Iris pigment epithelial cell (primary cell): ENCODE measurements at places on chromosomes 1 and 21.

DNA sequence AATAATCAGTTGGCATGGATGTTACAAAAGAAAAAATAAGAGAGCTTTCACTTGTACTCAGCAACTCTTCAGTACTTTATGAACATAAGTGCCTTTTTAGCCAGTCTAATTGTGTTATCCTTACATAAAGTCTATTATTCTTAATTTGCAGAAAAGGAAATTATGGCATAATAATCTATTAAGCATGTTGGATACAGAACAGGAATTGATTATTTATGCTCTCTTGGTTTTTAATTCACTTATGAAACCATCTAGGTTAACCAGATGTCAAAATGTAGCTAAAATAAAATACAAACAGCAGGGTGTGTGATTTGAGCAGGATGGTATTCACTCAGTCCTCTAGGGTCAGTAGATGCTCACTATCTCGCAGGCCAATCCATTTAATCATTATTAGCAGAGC lies 79.7 kb downstream of the PLPPR5 start:
- no peak for DNase-seq

DNA sequence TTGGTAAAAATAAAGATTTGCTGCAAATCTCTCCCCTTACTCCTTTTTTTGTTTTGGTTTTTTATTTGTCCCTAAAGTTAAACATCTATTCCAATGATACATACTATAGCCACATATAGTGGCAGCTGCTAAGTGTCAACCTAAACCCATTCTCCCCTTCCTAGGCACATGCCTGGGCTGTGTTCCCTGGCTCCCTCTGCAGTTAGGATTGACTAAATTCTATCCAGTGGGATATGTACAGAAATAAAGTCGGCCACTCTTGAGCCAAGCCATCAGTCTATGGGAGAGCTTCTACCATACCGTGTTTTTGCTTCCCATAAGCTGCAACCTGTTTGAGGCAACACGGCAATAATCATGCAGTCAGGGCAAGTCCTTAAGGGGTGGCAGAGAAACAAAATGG lies 23.6 kb downstream of the MCOLN3 start:
- no peak for DNase-seq

GRCh38 chr1:92791487-92792066 lies 6.7 kb upstream of the EVI5 start:
- DNase-seq, result no peak

DNA sequence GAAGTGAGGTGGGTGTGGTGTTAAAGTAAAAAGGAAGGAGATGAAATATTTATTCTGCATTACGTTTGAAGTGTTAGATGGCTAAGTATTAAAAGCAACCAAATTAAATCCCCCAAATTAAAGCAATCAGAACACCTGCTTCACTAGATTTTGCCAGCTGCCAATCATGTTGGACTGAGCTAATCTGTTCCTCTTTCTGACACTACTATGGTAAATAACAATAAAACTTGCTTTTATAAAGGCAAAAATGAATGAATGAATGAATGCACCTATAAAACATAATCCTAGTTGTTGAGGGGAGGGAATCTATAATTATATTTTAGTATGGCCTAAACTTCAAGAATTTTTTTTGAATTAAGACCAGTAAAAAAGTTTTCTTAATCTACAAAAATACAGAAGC lies 51.0 kb downstream of the RAB3GAP2 start:
- no peak for DNase-seq

DNA sequence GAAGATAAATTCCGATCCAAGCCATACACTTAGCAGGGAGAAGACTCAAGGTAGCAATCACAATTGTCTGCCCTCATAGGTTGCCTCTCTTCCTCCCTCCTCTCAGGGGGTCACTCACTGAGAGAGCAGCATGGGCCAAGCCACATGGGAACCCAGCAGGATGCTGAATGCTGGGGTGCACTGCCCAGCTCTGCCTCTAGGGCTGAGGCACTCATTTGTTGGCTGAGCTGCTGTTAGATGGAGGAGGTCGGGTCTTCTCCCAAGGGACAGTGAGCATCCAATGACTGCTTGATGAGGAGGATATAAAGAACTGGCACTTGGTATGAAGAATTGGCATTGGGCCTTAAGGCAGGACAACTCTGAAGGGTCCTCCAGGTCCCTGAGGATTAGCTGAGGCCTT lies 418.8 kb downstream of the SIPA1L2 start:
- no peak for DNase-seq

- peak; percentile 35 for DNase-seq
Observed at GRCh38 chr1:203796236-203796605, 798 bp downstream of the ZBED6 start.

DNA sequence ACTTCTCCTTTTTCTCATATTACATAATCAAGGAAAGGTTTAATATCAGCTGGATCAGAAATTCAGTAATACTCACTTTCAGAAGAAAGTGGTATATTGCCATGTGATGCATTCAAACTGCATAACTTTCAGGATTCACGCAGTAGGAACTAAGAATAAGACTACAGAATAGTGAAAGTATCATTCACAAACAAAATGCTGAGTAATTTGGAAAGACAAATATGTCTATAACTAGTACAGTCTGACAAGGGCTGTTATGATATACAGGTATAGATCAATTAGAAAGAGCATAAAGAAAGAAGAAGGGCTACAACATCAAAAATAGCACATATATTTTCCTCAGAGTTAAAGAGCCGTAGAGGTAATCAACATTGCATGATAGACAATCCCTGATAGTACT lies 871.5 kb upstream of the TMPRSS15 start:
- no peak for DNase-seq

DNA sequence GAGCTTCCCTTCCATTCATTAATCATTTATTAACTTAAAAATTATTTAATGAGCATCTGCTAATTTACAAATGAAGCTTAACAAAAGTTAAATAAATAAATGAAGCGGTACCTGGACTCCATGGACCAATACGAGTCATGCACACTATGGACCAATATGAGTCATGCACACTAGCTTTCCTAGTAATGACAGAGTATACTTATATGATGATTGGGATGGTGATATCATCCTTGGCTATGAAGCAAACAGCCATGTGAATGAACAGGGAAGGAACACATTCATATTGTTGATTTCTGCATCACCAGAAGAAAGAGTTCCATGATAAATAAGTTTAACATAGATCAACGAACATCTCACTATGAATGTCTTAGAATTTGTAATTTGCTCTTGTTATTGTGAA lies 109.9 kb downstream of the SPAG17 start:
- DNase-seq, result peak; percentile 1

GRCh38 chr1:53754484-53755312 lies 15.7 kb upstream of the GLIS1 start:
- peak; percentile 71 for DNase-seq

GRCh38 chr1:63575340-63575826 lies 17.8 kb upstream of the PGM1 start:
- DNase-seq, result no peak

DNA sequence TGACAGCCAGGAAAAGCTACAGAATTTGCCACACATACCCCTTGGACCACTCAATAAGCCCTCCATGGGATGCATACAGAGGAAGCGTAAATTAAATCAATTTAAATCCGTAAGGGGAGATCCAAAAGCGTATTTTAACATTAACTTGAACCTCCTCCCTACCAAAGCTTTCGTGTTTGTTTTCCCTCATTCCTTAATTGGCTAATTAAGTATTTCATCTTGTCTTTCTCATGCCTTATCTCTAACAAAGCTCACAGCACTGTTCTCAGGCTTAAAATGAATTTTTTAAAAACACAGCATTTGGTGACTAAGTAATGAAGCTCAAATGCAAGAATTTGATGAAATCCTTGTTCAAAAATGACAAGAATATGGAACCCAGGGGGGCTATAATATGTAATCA lies 3.1 kb downstream of the PTPN14 start:
- no peak for DNase-seq

DNA sequence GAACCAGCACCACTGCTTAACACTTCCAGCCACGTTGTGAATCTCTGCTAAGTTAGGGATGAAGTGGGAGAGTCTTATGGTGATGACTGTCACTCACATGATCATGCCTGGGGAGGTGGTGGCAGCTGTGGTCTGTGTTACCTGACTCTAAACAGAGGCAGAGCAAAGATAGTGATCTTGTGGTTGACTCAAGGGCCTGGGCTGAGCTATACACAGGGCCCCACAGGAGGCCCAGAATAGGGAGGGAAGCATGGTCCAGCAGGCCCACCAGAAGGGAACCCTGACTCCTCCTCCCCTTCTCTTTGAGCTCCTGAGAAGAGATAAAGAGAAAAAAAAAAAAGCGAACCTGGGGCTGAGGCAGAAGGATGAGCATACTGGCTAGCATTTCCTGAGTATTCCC lies 55.0 kb downstream of the PLXNA2 start:
- no peak for DNase-seq

DNA sequence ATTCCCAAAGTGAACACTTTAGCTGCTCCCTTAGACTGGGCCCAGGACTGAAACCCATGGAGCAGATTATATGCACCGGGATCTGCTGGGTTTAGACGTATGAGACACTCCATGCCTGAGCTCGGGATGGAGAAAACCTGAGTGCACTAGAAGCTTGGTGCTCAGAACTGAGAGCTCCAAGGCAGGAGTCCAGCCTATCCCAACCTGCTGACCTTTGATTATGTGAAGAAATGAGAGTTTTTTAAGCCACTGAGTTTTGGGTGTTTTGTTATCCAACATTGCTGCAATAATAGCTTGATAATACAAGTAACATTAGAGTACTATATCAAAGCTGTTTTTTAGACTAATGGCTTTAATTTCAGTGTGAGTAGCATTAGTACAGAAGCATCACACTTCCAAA lies 131.5 kb upstream of the KCNK1 start:
- no peak for DNase-seq

- peak; percentile 29 for DNase-seq
Observed at GRCh38 chr1:48039088-48040054, 42.2 kb upstream of the TRABD2B start.

GRCh38 chr1:216617081-216617875 lies 106.0 kb downstream of the ESRRG start:
- no peak for DNase-seq

DNA sequence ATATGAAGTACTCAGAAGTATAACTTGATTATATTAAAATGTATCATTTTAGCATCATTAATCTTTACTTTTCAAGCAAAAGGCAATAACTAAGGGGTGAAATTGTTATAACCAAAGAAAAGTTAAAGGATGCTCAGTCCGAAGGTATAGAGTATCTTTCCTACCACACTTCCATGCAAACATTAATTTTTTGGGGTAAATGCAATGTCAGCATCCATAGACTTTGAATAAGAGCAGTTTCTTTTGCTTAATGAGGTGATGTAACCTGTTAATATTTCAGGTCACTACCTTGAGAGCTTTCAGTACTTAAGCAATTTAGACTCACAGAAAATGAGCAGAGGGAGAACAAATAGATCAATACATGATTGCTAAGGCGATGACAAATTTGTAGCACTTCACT lies 1093.5 kb downstream of the PLA2G4A start:
- DNase-seq, result no peak

GRCh38 chr21:43703035-43703880 lies 15.7 kb upstream of the PDXK start:
- DNase-seq, result peak; percentile 81

- no peak for DNase-seq
Observed at GRCh38 chr21:38841472-38841871, 35.7 kb downstream of the ETS2 start.

GRCh38 chr1:211493133-211493871 lies 1.3 kb upstream of the RD3 start:
- DNase-seq, result no peak

DNA sequence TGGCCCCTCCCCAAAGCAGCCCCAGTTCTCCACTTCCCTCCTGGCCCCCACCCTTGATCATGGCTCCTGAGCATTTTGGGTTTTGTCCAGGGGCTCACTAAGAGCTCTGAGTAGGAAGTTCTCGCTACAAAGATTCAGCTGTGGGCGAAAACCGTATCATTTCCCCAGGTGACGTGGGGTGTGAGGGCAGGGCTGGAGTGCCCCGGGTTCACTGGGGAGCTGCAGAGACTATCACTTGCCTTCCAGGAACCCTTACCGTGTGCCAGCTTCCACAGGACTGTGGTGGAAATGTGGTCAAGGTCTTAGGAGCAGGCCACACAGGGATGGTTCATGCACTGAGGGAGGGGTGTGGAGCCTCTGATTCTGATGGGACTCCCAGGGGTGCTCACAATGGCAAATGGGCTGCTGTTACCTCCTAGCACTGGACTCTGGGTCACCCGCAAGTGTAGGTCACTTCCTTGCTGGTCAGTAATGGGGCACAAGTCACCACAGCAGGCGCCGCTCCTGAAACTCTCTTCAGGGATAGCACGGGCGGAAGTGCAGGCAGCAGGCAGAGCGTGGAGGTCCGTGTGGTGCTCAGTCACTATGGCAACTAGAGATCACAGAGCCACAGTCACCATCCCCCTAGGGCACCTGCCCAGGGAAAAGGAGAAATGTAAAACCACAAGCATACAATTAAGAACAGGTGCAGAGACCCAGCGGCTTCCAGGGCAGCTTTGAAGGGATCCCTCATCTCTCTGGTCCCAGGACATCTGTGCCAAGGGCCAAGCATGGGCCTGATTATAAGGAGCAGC lies 35.4 kb downstream of the RSPH1 start:
- DNase-seq, result no peak
